ENCODE measurements at places on chromosomes 5 and 9. TPM values are rescaled to one million over a fixed set of nuclear protein-coding genes. Genes with fewer than 3 reads are reported as not detected.

DNA sequence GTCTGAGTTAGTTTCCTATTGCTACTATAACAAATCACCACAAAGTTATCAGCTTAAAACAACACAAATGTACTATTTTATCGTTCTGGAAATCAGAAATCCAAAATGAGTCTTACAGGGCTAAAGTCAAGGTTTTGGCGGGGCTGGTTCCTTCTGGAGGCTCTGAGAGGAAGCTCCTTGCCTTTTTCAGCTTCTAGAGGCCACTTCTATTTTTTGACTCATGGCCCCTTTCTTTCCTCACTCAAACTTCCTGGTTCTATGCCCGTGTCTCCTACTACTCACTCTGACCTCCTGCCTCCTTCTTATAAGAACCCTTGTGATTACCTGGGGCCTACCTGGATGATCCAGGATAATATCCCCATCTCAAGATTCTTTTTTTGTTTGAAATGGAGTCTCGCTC is 48.2 kb downstream of the GABBR2 start:
- DNase-seq = no peak

- no peak for DNase-seq
Observed at GRCh38 chr5:171127314-171127713, 181.7 kb upstream of the TLX3 start.

- DNase-seq = peak; percentile 71
Observed at GRCh38 chr9:109101810-109102209, 17.9 kb downstream of the TMEM245 start.

Gene ADGRD2
- not detected for total RNA-seq
